AG04449 (cell line): ENCODE measurements at places on chromosomes 7 and 10.

GRCh38 chr7:98520356-98520951 is 96.6 kb upstream of the NPTX2 start:
- no peak for DNase-seq

- no peak for DNase-seq
Observed at GRCh38 chr10:90087197-90088023, 386.0 kb downstream of the KIF20B start.

DNA sequence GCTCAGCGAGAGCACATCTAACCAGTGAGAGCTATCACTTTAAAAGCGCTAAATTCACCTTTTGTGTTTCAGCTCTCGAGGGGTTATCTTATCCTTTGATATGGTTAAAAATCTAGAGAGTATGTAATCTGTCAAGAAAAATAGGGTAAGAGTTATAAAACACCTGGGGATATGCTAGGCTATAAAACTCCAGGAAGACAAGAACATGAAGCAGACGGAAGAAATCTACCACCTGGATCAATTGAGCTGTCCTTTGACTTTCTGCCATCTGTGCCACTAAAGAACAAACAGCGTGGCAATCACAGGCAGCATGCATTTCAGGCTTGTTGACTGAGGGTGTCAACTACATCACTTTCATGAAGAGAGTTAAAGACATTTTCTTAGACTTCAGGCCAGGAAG is 83.1 kb downstream of the ZNF248 start:
- no peak for DNase-seq

DNA sequence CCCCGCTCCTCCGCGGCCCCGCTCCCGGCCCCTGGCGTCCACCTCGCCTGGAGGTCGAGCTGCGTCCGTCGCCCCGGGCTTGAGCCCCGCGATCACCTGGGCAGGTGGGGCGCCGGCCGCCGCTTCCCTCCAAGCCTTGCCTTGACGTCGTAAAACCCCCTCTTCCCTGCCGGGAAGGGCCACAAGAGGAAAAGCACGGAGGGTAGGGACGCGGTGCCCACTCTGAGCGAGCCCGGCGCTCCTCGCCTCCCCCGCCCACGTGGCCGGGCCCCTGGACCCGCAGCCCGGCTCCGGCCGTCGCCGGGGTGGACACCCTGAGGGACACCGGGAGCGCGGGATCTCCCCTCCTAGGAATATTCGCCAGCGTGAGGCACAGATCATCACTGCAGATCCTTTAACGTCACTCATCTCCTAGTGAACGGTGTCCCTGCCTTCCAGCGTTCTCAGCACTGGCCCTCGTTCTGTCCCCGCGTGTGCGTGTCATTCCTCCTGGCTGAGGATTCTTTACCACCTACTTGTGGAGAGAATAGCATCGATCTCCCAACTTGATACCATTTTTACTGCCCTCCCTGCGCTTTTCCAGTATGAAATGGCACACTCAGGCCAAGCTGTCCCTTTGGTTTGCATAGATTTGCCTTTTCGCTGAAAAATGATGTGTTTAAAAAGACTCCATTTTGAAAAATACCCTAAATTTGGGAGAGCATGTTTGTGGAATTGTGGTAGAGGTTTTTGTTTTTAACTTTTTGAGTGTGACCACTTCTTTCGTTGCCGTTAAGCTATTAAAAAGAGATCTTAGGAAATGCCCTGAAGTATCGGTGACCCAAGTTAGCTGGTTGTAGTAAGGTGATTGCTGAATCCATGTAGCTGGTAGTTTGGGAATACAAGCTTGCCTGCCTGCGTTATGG is 649 bp downstream of the ACTR3B start:
- DNase-seq: no peak

GRCh38 chr7:44971902-44972441 is 6.8 kb downstream of the MYO1G start:
- no peak for DNase-seq

- DNase-seq: no peak
Observed at GRCh38 chr10:43404704-43405084, 4.3 kb downstream of the HNRNPF start.

DNA sequence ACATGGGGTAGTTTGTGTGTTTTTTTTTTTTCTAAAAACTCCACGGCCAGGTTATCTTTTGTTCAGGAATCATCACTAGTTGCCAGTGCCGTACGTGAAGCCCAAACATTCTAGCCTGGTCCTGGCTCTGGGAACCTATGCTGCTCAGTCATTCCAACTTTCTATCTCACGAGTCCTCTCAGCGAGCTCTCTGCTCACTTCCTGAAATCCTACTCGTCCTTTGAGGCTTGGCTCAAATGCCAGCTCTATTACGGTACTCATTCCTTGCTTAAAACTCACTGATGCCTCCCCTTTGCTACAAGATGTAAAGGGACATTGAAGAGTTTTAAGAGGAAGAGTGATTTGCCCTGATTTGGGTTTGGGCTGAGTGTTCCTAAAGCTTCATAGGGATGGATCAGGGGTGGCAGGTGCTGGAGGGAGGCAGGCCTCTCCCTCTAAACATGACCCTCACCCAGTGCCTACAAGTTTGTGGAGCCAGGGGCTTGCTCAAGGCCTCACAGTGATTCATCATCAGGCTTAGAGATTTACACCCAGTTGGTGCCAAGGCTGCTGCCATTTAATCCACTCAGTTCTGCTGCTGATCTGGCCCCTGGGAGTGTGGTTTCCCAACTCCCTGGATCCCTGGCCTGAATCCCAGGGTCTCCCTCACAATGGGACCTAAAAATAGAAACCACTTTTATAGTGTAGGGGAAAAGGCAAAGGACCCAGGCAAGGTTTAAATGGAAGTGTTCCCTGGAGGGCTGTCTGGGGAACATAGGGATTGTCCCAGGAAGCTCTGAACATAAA is 46.1 kb upstream of the R3HCC1L start:
- DNase-seq: no peak

- DNase-seq: no peak
Observed at GRCh38 chr10:43444897-43445466, 8.1 kb downstream of the ZNF487 start.

GRCh38 chr7:29424295-29424983 is 139.2 kb upstream of the PRR15 start:
- DNase-seq: no peak

DNA sequence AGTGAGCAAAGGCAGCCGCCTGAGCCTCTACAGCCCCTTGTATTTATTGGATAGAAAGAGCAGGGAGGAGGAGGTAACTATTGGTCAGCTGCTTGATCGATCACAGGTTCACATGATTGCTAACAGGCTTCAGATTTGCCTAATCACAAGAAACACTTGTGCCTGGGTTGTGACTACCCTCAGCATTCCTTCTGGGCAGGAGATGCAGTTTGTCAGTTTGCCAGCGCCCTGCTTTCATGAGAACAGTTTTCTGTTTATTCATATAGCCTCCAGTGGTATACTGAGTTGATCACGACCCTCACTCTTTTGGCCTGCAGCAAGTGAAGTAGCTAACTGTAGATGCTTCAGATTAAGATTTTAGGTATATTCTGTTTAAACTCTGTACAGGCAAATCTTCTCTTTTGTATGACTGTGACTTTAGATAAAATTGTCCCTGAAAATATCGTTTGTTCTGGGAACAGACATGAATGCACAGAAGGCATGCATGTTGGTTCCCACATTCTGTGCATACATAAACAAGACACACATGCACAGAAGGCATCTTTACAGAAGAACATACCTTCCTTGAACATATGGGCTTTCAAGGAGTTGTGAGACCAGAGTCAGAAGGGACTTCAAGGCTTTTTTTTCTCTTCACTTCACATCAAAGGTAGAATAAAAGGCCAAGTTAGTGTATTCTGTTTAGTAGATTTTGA is 422.4 kb upstream of the STEAP1 start:
- DNase-seq: no peak

DNA sequence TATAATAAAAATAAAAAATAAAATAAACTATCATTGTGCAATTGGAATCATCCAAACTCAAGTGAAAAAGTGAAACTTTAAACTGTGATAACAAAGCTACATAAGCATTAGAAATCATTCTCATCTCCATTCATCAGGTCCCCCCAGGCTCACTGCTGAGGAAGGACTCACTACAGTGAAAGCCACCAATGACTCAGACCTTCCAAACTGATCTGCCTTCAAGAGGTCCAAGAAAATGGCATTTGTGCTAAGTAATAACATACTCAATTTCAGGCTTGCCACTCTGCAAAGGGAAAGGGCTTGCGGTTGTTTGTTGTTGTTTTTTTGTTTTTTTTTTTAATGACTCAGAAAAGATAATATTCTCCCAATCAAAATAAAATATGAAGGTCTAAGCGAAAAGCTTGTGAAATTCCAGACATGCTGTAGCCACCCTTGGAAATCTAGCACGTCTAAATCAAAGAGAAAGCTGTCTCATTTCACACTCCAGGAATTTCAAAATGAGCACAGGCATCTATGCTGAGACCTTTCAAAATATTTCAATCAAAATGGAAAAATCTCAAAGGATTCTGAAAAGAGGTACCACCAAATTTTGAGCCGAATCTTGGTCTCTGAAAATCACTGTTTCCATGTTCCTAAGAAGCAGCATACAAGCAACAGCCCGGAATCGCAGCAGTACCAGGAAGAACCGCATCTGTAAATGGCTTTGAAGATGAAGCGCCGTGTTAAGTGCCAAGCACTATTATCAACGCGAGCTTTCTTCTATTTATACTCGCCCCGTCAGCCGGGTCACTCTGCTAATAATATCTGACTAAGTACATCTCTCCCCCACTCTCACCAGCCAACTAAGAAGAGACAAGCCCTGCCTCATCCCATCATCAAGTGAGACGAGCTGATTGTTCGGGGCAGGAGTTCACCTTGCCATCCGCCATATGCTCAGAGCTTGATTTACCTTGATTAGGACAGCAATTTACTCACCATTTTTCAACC is 13.5 kb downstream of the SFMBT2 start:
- no peak for DNase-seq

- no peak for DNase-seq
Observed at GRCh38 chr7:55970978-55971377, 6.6 kb downstream of the NIPSNAP2 start.

GRCh38 chr10:122172361-122173008 is 98.6 kb upstream of the BTBD16 start:
- DNase-seq: no peak

- no peak for DNase-seq
Observed at GRCh38 chr7:78041423-78041822, 242.8 kb downstream of the PHTF2 start.

GRCh38 chr10:17685233-17685840 is 41.4 kb downstream of the STAM start:
- no peak for DNase-seq

DNA sequence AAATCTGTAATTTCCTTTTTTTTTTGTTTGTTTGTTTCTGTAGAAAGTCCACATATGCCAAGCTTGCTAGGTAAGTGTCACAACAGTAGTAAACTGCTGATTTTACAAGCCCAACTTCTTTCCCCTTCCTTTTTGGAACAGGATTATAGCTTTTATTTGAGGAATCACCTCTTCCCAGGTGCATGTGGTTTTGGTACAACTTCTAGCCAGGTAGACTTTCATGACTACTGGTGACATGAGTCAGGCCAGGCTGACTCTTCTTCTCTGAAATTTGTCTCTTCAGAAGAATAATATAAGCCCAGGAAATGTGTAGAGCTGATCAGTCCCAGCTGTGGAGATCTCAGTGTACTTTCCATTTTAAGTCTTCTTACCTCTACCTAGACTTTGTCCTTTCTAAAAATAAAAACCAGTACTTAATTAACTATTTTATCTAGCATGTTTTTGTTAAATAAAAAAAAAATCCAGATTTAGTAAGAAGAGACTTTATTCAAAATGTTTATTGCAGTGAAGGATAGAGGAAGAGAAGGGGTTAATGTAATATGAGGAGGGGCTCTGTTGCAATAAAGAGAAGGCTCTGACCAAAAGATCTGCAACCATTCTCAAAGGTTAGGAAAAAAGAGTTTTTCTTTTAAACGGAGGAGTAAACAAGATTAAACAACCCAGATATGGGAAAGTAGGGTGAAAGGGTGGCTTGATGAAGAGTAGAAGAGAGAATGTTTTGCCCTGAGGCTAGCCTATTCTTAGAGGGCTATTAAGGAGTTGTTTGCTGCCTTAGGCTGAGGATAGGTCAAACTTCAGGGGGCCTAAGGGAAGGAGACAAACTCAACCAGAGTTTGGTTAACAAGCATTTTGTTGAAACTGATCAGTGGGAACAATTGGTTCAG is 664.2 kb downstream of the SORCS1 start:
- DNase-seq: no peak

DNA sequence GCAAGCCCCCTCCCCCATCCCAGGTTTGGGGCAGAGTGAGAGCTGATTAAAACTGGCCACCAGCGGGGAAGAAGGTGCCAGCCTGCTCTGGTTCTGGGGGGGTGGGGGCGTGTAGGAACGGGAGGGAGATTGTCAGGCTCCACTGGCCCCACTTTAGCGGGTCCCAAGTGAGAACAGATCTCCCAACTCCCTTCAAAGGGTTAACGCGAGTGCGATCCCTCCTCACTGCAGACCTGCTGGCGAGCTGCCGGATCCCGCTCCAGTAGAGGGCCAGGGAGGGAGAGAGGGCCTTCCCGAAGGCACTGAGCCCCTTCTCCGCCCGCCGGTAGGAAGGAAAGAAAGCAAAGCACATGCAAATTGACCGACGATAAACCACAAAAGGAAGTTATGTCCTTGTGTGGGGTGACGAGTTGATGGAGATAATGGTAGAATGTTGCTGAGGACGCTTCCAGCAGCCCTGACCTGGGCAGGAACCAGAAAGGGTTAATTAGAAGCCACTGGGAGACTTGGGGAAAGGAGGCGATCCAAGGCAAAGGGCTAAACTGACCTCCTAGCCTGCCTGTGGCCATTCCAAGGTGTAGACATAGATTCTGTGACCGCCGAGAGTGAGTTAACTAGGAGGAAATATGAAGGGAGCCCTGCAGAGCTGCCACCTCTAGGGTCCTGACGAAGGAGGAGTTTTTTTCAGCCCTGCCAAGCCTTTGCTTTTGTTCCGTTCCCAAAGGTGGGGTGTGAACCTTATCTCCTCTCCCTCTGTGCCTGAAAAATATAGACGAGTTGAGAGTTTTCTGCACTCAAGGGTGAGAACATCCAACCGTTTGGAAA is 1.5 kb downstream of the NRG3 start:
- no peak for DNase-seq

DNA sequence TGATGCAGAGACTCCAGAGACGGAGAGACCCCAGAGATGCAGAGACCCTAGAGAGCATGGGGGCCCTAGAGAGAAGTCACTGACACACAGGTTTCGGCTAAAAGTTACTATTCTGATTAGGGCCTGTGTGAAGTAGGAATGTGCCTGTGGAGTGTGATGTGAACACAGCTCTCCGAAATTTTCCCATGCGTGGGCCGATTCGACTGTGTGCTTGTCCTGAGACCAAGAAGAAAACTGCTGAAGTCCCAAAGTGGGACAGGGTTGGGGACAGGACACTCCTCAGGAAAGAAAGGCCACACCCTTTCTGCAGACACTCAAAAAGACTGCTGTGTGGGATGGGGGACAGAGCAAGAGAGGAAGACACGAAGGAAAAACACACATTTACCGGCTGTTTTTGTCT is 533.5 kb downstream of the PTPRN2 start:
- no peak for DNase-seq
